NCI-H1092 (cell line): ENCODE measurements at places on chromosomes 2 and 18.

- DNase-seq = no peak
Measured at GRCh38 chr18:21146016-21146415, 34.4 kb upstream of the ROCK1 start.

GRCh38 chr18:8658858-8659485 is 46.4 kb upstream of the MTCL1 start:
- DNase-seq = no peak

DNA sequence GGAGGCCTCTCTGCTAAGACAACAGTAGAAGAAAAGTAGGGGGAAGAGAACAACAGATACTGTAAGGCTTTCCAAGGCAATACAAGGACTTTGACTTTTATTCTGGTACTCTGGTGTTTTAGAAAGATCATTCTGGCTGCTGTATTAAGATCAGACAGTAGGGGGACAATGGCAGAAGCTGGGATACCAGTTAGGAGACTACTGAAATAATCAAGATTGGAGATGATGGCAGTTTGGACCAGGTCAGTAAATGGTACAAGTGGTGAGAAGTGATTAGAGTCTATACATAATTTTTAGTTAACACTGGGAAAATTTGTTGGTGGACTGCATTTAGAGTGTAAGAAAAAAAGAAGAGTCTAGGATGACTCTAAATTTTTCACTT is 139.7 kb downstream of the ROCK1 start:
- DNase-seq = no peak

- no peak for DNase-seq
Measured at GRCh38 chr18:37564711-37565100, 892 bp downstream of the CELF4 start.

- DNase-seq = no peak
Measured at GRCh38 chr2:209988010-209988409, 14.4 kb upstream of the RPE start.

DNA sequence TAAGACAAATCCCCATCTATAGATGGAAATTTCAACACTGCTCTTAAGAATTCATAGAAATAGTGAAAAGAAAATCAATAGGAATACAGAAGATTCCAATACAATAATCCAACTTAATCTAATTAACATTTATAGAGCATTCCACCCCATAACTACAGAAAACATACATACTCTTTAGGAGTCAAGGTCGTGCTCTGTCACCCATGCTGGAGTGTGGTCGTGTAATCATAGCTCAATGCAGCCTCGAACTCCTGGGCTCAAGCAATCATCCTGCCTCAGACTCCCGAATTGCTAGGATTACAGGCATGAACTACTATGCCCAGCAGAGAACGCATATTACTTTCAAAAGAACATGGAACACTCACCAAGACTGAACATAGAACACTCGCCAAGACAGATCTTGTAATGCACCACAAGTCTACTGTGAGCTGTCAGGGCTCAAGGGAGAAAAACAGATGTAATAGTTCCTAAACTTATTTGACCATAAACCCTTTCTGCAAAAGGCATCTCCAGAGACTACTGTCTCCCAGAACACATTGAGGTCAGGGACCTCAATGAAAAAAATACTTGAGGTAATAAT is 14.1 kb downstream of the MEMO1 start:
- DNase-seq = no peak
